ENCODE measurements at places on chromosomes 5 and 9.

DNA sequence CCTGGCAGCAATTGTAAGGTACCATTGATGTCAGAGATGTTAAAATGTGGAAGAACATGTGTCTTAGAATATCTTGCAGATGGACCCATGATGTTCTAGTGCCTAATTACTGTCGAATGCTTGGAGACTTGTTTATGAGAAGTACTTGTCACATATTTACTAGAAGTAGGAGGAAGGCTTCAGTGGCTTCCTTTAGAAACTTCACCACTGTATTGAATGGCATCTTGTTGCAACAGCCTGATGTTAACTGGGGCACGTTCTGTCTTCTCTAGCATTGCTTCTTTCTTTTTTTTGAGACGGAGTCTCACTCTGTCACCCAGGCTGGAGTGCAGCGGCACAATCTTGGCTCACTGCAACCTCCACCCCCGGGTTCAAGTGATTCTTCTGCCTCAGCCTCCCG, 16.5 kb downstream of the UGCG start:
- no peak for DNase-seq

- DNase-seq: no peak
Observed at GRCh38 chr5:73417303-73418034, 31.1 kb downstream of the FOXD1 start.

GRCh38 chr9:13899924-13900323, 414.0 kb downstream of the NFIB start:
- no peak for DNase-seq

DNA sequence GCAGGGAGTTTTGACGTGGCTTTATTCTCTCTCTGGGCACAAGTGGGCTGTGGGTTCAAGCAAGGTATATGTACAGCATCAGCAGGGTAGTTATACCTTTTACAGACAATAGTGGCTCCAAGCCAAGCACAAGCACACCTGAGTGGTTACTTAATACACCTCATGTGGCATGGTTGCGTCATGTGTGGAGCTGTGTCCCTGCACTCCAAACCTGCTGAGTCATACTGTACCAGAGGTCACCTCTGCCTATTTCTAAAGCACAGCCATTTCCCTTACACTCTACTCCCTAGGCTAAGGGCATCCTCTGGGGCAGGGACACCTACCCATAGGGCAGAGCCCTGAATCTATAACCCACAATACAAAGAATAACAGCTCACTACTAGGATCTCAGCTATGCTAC, 147.3 kb downstream of the OSTF1 start:
- peak; percentile 20 for DNase-seq

DNA sequence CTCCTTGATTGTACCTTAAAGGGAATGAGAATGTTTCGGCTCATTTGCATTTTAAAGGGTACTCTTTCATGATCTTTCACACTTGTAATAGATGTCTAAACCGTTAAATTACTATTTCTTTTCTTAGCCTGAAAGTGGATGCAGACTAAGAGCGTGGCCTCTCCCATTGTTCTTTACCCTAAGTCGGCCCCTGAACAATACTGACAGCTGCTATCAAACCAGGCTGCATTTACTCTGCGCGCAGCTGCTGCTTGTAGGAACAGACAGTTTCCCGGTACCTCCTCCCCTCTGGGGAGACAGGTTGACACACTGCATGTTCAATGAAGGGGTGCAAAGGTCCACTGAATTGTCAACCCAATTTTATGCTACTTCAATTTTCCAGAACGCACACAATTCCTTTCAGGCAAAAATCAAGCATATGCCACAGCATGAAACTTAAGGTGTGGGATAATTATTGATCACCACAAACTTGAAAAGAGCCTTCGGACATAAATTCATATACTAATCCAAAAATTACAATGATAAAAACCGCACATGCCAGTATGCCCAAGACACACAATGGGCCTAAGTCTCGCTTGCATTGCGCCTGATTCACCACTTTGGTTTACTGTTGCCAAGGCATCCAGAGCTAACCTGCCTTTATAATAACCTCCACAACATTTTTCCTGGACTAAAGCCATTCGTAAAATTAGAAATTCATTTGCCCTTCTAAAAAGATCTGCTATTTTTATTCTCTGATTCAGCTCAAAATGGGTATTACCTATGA, 39.7 kb downstream of the TLE1 start:
- no peak for DNase-seq

DNA sequence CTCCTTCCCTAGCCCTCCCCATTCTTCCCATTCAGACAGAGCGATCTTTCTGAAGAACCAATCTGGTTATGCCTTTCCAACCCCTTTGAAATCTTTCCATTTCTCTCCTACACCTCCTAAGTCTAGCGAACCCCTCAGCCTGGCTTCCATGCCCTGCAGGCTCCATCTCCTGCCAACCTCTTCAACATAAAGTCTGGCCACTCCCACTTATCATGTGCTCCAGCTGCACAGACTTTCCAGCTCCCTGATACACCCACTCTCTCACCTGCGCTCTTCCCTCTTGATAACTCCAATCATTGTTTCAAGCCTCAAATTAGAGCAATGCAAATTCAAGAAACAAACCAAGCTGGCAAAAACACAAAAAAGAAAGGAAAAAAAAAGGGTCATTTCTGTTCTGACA, 3.8 kb upstream of the ORM1 start:
- DNase-seq: no peak

GRCh38 chr5:79512471-79513307, 1.2 kb downstream of the HOMER1 start:
- peak; percentile 30 for DNase-seq

GRCh38 chr5:126044111-126044668, 379.0 kb upstream of the GRAMD2B start:
- no peak for DNase-seq

DNA sequence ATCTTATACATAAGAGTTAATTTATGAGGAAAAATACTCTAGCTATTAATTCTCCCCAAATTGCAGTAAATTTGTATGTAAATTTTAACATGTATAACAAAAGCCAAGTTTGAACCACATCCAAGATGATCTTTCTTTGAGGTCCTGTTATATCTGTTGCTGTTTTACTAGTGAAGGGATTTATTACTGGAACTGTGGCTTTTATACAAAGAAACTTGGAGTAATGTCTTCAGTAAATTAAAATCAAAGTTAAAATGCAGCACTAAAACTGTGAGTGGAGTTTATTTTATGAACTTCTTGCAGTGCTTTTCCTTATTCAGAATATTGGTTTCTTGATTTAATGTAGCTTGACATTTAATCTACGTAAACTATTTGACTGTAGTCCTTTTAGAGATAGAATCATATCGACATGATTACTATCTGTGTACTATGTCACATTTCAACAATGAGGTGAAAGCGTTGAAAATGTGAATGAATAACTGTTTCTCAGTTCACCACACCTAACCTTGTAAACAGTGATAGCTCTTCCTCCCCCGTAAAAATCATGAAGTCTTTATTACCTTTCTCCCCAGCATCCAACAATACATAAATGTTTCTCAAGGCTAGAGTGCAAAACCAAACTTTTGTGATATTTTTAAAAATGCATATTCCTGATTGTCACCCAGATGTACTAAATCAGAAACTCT, 53.2 kb upstream of the ISOC1 start:
- no peak for DNase-seq

GRCh38 chr5:67190861-67191260, 5.7 kb downstream of the CD180 start:
- no peak for DNase-seq

- no peak for DNase-seq
Observed at GRCh38 chr5:180832638-180833068, 28.4 kb downstream of the ZFP62 start.
